Mammary epithelial cell (primary cell): ENCODE measurements at places on chromosomes 12 and 14. TPM values are rescaled to one million over a fixed set of nuclear protein-coding genes. Genes with fewer than 3 reads are reported as not detected.

Gene PRR4
- total RNA-seq, result 12.2 TPM

Gene ATP5MC2
- total RNA-seq, result 140 and 208 TPM in 2 replicates

Gene CAPZA3
- total RNA-seq, result not detected in 2 replicates

Gene CACNA2D4
- total RNA-seq, result 0.33 TPM

Gene ADCK1
- total RNA-seq, result 5.7 TPM

Gene MYO1A
- total RNA-seq, result not detected in 2 replicates

Gene STAC3
- 1.2 and 3.4 TPM in 2 replicates for total RNA-seq

Gene SLC17A8
- total RNA-seq, result not detected in 2 replicates

Gene SYCP3
- total RNA-seq, result not detected in 2 replicates

Gene KCNH5
- total RNA-seq, result not detected
